Cardiac fibroblast (primary cell): ENCODE measurements at places on chromosomes 3 and 15.

DNA sequence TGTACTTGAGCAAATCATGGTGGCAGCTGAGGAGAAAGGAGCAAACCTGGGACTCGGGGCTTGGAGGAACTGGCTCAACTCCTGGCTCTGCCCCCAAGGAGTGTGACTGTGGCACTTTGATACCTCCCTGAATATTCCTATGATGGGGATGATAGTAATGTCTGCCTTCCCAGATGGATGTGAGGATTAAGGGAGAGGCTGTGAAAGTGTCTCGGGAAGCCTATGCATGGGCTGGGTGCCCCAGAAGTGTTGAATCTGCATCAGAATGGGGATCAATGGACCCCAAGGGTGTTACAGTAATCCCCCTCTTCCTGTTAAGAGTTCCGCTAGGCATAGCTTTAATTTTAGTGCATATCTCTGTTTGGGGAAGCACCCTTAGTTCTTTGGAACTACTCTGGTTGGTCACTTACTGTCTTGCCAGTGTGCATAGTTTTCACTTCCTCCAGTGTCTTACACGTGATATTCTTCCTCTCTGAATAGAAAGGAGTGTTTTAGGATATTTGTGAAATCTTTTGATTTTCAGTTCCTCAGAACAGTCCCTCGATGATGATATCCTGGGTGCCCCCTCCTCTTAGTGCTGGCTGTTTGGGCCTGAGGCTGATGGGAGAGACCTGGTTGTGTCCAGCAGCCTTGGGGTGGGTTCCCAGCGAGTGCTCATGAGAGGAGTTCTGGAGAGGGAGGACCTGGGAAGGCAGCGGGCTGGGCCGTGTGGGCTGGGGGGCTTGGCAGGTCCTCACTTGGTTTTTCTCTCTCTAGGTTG lies 97.5 kb downstream of the CHDH start:
- DNase-seq, result no peak

- no peak for DNase-seq
These were observed 488.7 kb upstream of the KCNMB2 start for GRCh38 chr3:178047496-178047895.

DNA sequence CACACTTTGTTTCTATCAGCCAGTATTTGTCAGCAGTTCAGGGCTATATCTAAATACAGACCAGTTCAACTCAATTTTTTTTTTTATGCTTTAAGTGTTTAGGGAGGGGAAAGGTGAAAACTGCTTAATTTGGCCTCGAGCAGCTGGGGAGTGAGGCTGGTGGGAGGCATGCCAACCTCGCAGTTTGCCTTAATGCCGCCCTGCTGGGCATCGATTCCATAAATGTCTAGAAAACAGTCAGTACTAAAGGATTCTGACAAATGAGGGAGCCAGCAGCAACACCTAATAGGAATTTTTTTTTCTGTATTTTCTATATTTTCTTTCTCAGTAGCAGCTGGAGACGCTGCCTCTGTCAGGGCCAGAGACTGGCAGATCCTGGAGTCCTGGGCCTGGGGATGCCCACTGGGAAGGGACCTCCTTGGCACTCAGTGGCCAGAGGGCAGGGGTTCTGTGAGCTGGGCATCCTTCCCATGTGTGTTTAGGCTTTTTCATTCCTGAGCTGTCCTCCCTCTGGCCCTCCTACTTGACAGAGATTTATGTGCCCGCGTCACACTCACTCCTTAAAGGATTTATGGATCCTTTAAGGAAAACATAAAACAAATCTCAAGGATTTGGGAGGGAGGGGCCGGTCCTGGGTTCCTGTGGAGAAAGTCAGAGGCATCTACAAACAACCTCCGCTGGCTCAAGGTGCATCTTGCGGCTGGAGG lies 117.8 kb downstream of the WNT5A start:
- no peak for DNase-seq

DNA sequence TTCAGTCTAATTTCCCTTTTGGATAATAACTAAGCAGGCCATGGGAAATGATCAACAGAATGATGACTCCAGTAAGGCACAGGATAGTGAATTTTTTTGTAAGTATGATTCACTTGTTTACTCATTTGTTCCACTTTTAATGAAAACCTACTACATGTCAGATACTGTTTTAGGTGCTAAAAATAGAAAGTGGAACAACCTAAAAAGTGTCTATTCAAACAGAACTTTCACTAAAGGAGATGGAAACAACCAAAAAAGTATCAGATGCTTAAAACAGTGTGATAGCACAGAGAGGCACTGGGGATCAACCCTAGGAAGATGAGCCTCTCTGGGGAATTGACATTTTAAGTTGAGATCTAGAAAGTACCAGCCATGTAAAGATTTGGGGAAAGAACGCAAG lies 11.1 kb downstream of the RYK start:
- DNase-seq, result peak; percentile 14

DNA sequence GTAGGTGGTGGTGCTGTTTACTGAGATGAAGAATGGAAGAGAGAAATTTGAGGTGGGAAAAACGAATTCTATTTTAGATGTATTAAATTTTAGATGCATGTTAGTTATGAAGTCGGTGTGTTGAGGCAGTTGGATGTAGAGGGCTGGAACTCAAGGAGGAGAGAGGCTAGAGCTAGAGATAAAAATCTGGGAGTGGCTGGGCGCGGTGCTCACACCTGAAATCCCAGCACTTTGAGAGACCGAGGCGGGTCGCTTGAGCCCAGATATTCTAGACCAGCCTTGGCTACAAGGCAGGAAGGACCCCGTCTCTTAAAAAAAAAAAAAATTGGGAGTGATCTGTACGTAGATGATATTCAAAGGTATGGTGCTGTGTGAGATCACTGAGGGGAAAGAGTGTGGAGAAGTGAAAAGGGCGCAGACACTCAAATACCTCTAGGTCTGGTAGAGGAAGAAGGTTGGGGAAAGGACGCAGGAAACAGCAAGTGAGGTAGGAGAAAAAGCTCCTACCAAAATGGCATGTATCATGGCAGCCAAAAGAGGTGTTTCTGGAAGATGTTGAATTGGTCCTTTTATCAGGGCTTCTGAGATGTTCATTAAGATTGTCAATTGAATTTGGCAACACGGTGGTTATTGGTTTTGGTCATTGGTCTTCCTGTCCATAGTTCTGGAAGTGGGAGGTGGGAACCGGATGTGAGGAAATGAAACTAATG lies 1.8 kb downstream of the YEATS2 start:
- no peak for DNase-seq

DNA sequence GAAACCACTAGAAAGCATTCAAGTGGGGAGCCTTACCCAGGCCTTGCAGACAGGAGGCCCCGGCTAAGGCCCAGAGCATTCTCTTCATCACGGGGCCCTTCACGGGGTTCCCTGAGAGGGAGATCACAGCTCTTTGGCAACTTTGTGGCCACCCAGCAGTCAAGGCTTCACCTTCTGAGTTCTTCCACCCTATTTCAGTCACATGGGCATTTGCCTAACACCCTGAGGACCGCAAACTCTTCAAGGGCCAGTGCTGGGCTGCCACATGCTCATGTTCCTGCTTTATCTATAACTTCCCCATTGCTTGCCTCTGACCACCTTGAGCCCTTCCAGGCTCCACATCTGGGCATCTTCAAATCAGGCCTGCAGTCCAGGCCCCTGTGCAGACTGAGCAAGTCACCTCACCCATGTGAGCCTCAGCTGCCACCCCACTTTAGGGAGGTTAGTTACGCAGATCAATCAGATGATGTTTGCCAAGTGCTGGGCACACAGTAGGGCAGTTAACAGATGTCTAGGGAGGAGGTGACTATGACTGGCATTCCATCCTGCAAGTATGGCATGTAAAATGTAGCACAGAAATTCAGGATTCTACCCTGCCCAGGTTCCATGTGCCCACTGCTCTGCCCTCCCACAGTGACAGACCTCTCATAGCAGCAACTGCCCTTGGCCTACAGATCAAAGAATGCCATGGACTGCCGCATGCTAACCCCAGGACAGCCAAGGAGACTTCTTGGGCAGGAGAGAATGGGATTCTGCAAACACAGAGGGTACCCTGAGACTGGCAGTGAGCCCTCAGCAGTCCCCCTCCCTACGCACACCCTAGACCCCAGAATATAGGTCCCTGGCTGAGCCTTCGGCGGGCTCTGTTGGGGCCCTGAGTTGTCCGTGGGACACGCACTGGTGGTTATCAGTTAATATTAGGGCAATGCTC lies 37.6 kb upstream of the ZNF710 start:
- DNase-seq, result no peak
